ENCODE measurements at places on chromosomes 5 and 9.

DNA sequence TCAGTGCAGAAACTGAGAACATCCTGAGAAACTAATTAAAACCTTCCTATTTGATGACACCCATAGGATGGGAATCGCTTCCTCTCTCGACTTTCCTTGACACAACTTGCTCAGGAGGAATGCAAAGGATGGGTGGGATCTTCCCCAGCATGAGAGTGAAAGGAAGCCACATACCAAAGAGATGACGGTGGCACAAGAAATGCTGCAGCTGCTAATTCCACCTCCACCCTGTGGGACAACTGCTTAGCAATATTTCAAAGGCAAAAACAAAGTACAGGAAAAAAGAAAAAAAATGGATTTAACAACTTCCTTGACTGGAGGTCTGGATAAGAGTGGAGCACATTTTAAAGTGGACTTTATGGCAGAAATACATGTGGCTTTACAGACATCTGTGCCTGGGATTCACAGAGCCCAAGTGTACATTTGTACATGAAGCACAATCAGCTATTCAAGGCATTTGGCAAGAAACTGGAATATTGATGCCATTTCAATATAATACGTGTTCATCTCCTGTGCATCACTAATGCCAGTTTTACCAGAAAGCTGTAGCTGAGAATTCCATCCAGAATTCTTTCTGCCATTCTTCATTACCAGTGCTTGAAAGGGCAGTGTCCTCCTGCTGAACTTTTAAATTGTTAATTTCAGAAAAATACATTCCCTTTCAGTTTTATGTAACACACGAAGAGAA lies 359.2 kb upstream of the ACTBL2 start:
- no peak for DNase-seq

DNA sequence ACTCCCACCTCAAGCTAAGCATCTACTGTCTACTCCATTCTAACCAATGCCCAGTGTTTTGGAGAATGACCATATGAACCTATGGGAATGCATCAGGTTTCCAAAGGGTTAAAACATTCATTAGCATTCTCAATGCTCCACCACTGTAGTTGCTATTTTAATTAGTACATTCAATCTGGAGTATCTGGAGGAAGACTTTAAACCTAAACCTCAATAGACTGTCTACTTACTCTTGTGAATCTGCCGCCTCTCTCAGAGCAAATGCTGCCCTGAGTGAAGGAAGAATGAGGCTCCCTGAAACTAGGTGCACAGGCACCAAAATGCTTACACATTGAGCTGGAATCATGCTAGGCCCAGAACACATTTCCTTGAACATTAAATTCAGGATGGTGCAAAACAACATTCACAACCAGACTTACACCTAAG lies 2.0 kb downstream of the ENC1 start:
- no peak for DNase-seq

DNA sequence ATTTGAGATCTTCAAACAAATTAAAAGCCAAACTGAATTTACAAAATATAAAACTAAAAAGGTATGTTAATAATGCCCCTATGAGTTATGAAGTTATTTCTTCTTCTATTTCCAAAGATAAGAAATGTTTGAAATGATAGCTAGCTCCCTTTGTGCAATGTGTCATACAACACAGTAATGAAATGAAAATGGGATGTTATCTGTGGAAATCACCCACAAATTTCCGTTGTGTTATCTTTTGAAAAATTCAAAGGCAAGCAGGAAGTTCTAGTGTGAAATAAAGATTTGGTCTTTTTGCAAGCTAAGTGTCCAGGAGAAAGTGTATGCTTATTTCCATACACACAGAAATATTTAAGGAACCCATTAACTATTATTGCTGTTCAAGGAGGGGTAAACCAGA lies 375.3 kb upstream of the PRR16 start:
- no peak for DNase-seq

DNA sequence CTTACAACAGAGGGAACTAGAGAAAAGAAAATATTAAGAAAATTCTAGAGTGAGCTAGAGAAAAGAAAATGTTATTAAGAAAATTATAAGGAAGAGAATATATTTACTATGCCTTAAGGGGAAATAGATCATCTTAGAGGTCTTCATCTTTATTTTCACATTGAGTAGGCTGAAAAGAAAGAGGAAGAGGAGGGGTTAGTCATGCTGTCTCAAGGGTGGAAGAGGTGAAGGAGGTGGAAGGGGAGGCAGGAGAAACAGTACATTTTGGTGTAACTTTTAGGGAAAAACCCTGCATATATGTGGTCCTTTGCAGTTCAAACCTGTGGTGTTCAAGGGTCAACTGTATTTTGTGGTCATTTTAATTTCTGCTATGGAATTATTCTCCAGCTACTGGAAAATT lies 46.6 kb downstream of the PPIP5K2 start:
- DNase-seq, result no peak

GRCh38 chr5:167578977-167579692 lies 712.3 kb upstream of the WWC1 start:
- DNase-seq, result no peak

DNA sequence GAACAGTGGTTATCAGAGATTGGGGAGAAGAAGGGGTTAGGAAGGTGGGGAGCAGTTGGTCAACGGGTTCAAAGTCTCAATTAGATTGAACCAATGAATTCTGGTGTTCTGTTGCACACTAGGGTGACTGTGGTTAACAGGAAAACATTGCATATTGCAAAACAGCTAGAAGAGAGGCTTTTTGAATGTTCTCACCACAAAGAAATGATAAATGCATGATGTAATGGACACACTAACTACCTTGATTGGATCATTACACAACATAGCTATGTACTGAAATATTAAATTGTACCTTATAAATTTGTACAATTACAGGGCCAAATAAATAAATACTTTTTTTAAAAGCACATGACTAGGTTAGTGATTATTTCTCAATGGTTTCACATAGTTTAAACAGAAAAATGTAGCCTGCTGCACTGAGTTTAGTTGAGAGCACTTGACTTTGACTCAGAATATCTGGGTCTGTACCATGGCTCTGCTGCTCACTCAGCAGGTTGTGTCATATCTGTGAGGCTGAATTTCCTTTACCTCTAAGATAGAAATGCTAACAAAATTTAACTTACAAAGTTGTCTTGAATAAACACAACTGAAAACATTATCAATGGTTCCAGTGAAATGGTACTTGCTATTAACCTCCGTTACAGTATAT lies 30.4 kb downstream of the NUDT12 start:
- no peak for DNase-seq

Measured in CD4-positive, alpha-beta T cell treated with Interleukin-12 subunit alpha and Interleukin-12 subunit beta, for 1 hour (primary cell).